ENCODE measurements at places on chromosomes 12 and 14. TPM values are rescaled to one million over a fixed set of nuclear protein-coding genes. Genes with fewer than 3 reads are reported as not detected.

DNA sequence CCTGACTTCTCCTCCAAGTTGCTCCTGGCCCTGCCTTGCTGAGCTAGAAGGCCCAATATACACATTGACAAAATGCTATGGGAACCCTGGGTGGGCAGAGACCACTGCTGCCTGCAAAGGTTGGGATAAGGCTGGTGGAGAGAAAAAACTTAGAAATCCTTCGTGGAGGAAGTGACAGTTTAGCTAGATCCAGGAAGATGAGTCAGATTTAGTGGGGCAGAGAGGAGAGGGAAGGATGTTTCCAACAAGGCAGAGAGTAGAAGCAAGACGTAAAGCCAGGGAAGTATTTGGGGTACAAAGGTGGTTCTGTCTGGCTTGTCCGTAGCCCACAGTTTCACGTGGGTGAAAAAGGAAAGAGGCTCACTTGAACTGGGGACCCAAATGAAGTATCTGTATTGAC lies 69.0 kb upstream of the CLMN start:
- no peak for DNase-seq

DNA sequence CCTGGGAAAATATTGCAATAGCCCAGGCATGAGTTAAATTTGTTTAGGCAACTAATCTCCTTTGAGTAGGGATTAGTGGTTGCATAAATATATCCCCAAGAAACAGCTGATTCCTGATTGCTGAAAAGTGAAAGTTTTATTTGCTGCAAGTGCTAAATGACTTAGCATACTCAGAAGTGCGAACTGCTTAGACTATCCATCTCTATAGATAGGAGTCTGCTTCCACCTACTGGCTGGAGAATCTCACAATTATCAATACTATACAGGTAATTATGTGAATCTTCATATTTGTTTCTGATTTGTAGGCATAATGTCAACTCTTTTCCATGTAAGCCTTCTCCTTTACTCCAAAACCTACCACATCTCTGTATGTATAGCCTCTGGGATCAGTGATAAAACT lies 12.0 kb upstream of the SLCO1B3 start:
- no peak for DNase-seq

GRCh38 chr12:131315601-131316000 lies 361.9 kb downstream of the ADGRD1 start:
- DNase-seq, result no peak

The ARHGAP9 gene
- 12.7 TPM for total RNA-seq

The OAS3 gene
- 11.3 TPM for total RNA-seq

All from posterior vena cava (tissue), 2 donors.